ENCODE measurements at places on chromosomes 3 and 15.
A peak's percentile ranks its signal among the peaks of the same experiment; 100 is the strongest.

- no peak for DNase-seq
These were observed 74.4 kb downstream of the DLG1 start for GRCh38 chr3:197224034-197224444.

GRCh38 chr3:10848261-10848660 lies 32.2 kb downstream of the SLC6A11 start:
- no peak for DNase-seq

DNA sequence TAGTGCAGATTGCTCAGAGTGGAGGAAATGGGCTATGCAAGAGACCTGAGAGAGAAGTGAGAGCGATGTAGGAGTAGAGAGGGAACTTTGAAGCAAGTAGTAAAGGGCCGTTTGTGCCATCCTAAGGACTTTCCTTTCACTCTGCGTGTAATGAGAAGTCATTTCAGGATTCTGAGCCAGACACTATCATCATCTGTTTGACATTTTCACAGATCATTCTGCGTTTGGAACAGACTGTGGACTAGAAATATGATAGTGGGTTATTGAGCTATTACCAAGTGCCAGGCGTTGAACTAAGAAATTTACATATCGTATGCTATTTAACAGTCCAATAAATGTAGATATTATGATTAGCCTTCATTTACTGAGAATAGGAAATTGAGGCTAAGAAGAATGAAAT lies 150.0 kb upstream of the ROBO2 start:
- no peak for DNase-seq

DNA sequence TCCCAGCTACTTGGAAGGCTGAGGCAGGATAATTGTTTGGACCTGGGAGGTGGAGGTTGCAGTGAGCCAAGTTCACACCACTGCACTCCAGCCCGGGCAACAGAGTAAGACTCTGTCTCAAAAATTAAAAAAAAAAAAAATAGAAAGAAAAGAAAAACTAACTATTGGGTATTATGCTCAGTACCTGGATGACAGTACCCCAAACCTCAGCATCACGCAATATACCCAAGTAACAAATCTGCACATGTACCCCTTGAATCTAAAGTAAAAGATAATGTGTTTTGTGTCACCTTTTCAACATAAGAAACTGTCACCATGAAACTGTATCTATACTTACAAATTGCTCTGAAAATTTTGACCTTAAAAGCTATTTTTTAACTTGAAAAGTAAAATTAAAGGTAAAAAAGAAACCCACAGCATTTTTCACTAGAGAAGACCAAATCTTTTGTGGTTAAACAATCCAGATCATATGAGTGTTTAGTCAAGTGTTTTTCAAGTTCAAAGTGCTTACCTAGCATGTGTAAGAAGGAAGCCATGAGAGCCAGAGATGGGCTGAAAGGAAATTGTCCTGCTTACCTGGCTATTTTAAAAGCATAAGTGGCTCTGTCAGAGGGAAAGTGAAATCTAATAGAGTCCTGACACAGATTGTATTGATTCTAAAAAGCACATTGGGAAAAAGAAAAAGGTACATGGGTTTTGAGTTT lies 50.5 kb downstream of the MYO1E start:
- no peak for DNase-seq

- no peak for DNase-seq
These were observed 4.1 kb upstream of the THRB start for GRCh38 chr3:24498796-24499195.

- DNase-seq, result no peak
These were observed 12.8 kb downstream of the MYZAP start for GRCh38 chr15:57604507-57604906.

DNA sequence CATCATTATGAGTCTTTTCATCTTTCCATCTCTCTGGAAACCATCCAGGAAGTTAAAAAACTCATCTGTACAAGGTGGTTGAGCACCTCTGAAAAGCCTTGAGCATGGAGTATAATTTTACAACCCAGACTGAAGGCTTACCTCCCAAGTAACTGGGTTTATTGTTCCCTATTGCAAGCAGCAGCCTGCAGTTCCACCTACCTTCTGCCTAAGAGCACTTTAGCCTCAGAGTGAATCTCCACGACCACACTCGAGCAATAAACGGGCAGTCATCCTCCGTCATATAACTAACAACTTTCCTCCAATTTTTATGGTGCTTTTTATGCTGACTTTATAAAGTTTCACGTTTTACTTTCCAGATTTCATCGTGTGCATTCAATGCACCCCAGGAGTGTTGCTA lies 32.8 kb downstream of the OSBPL10 start:
- DNase-seq, result no peak

DNA sequence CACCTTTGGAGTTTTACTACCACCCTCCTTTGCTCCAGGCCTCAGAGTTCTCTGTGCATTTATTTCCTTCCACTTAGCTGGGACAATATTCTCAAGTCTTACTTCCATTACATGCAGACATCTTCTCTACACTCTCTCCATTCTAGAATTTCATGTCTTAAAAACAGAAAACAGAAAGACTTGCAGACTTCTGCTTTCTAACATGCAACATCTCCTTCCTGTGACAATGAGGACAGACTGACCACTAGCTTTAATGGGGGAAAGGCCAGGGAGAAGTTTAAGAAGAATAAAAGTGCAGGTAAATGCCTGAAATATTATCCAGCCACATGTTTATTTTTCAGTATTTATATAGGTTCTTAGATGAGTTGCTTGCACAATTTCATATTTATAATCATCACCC lies 17.1 kb upstream of the CSTA start:
- no peak for DNase-seq

GRCh38 chr15:29874977-29875376 lies 52.7 kb upstream of the TJP1 start:
- no peak for DNase-seq

- DNase-seq, result peak; percentile 38
These were observed 332.5 kb upstream of the TPRG1 start for GRCh38 chr3:188839187-188839695.

- DNase-seq, result no peak
These were observed 17.3 kb upstream of the SUCNR1 start for GRCh38 chr3:151856118-151856517.

DNA sequence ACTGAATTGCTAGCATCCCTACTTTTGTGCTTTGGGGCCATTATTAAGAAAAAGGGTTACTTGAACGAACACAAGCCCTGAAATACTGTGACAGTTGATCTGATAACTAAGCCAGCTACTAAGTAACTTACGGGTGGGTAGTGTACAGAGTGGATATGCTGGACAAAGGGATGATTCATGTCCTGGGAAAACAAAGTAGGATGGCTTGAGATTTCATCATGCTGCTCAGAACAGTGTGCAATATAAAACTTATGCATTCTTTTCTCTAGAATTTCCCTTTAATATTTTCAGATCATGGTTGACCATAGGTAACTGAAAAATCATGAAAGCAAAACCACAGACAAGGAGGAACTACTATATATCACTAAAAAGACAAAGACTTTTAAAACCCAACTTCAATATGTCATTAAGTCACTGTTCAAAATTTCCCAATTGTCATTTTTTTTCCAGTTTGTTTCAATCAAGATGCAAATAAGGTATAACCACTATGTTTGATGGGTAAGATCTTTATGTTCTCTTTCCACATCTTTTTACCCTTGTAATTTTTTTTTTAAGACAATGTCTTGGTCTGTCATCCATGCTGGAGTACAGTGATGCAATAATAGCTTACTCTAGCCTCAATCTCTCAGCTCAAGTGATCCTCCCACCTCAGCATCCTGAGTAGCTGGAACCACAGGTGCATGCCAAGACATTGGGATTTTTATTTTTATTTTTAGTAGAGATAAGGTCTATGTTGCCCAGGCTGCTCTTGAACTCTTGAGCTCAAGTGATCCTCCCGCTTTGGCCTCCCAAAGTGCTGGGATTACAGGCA lies 67.7 kb downstream of the IFT80 start:
- DNase-seq, result no peak

- DNase-seq, result no peak
These were observed 120.7 kb upstream of the MDFIC2 start for GRCh38 chr3:70433091-70433490.

DNA sequence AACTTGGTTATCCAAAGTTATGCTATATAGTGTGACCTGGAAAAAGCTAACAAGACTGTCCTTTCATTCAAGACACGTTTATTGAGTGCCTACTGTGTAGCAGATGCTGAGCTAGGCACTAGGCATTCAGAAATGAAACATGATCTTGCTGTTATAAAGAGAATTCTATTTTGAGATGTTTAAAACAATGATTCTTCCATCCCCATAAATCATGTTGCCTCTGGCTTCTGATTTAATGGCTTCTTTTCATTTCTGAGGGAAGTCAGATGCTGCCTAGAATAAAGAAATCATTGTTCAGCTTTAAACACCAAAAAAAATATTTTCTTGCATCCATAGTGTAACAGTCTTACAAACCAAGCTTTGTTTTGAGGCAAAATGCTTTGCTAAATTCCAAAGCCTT lies 620.9 kb upstream of the UBE2E2 start:
- DNase-seq, result no peak

DNA sequence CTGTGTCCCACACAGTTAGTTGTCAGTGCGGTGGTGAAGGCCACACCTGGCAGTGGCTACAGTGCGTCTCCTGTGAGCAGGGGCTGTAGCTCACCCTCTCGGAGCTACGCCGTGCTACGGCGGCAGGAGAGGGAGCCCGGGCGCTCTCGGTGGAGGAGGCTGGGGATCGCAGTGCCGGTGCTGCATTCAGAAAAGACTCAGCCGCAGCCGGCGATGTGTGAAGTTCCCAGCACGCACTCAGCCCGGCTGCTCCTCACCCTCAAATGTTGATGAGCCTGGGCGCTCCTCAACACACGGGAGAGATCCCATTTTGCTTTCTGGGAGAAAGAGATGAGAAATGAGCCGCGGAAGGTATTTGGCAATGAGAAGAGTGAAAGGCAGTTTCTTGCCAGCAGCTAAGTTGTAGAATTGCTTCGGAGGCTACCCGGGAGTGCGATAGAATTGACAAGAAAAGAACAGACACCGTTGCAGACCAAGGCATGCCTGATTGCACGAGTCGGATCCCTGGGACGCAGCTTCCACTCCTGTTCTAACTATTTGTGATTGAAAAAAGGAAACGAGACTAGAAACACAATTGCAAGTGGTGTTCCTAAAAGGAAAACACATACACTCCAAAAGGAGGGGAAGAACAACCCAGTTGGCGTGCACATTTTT lies at the start of gene UNC13C:
Gene UNC13C (plus strand): TSS at position 189 of the 654 bp plus-strand sequence. CDS start 34,463 bp downstream, outside the sequence.
- DNase-seq, result no peak
